ENCODE measurements at places on chromosomes 12 and 14.

DNA sequence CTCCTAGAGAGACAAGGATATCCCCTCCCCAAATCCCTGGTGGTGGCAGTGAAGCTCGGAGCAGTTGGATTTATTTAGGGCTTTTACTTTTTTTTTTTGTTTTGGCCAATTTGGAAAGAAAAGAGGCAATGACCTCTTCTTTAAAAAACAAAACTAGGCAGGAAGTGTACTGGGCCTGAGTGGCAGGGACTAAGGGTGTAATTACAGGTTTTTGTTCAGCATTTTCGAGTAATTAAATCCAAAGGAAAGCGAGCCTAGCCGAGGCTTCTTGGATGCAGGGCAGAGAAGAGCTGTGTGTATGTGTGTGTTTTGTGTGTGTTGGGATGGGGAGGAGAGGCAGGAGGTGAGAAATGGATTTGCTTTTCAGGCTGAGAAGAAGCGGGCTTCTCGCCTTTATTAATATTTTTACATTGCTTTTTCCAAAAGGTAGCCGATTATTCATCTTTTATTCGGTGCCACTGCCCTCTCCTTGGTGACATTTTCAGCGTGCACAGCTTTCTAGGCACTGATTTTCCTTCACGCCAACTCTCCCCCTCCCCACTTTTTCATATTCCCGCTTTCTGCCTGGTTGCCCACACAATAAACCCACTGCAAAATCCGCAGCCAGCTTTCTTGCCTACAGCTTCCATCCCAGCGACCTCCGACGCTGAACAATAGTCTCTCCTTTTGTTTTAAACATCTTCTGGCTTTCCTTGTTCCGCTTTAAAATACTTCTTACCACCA is 8.9 kb upstream of the IRF2BPL start:
- peak; percentile 89 for DNase-seq

DNA sequence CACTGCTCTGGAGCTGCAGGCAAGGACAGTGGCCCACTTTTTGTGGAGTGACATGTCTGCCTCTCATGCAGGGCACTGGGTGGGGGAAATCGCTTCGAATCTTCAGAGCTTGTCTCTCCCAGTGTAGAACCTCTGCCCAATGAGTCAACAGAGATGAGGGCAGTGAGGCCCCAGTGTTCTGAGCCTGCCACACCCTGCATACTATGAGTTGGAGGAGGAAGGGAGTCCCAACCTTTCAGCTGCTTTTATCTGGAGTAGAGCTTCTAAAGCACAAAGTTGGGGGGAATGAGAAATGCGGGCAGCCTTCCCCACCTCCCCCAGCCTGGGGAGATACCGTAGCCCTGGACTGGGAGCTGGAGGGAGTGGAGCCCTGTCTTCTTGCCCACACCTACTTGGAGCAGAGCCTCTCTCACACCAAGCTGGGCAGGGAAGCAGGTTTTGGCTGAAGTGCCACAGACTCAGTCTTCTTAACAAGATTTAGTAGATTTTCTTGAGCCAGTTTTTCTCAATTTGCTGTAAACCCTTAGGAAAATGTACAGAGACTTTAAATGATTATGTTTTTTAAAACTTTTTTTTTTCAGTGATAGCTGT is 159.1 kb downstream of the ADGRD1 start:
- no peak for DNase-seq

- DNase-seq = no peak
Measured at GRCh38 chr14:59252772-59253500, 64.5 kb downstream of the DAAM1 start.

DNA sequence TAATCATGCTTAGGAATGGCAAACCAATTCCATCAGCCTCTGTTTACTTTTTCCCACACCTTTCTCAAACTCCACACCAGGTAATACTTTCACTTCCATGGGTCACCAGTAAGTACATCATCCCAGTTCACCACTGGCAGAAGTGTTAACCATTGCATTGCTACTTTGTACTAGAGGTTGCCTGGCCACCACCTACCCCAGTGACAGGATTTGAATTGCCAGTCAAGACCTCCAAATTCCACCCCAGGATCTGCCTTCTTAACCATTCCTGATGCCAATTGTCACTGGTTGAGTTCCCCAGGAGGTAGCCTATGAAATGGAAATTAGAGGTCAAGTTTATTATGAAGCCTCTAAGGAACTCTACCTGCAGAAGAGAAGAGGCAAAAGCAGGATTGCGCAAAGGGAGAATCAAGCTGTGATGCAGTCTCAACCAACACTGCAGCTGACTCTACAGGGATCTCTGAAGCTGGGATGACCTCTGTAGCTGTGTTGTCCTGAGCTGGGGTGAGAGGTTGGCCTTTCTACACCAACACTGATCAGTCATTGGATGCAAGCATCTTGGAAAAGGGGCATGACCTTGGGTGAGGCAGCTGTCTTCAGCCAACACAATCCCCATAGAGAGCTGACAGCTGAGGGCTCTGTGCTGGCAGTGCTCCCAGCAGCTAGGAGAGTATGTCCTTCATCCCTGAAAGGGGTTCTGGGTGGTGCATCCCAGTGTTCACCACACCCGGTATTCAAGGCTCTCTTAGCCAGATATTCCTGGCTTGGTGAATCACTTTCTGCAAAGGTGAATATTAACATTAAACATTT is 37.0 kb upstream of the HMGA2 start:
- no peak for DNase-seq

DNA sequence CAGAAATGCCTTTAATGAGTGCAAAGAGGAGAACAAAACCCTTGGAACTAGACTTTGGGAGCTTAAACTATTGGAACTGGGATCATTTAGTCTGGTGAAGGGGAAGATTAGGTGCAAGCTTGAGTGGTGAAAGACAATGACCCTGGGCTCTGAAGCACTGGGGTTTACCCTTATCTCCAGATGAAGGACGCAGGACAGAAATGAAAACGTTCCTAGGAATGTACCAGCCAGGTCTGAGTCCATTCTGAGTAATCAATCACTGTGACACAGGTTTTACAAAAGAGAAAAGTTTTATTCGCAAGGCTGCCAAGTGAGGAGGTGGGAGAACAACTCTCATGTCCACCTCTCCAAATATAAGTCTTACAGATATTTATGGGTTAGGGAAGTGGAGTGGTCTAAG is 249.1 kb downstream of the LRIG3 start:
- no peak for DNase-seq

DNA sequence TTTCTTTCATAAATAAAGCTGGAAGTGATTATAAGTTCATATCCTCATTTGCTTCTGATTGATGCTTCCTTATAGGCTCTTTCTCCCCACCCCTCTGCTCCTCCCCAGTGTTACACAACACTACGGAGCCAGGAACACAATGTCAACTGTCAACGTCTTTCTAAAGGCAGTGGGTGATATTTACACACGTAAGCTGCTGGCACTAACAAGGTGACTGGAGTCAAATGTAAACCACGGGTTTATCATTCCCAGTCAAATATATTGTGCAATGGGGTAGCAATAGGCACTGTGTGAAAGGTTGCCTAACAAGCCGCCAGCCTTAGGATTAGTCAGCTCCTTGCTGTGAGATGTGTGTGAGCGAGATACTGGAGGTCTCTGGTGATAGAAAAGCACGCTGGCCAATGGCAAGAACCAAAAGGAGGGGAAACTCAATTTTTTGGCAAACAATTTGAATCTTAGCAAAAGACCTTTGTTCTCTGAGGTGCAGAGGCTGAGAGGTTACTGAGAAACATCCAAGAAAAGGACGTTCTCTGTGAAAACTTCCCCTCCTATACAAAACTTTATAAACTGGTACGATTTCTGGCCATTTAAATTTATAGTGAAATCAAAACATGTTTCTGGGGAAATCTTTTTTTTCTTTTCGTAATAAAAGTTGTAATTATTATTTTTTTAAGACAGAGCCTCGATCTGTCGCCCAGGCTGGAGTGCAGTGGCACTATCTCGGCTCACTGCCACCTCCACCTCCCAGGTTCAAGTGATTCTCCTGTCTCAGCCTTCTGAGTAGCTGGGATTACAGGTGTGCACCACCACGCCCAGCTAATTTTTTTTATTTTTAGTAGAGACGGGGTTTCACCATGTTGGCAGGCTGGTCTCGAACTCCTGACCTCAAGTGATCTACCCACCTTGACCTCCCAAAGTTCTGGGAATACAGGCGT is 22.3 kb upstream of the HECTD1 start:
- DNase-seq = no peak

GRCh38 chr12:48810903-48811431 is 7.3 kb upstream of the CACNB3 start:
- no peak for DNase-seq

GRCh38 chr12:68975811-68976210 is 42.8 kb upstream of the CPM start:
- no peak for DNase-seq

DNA sequence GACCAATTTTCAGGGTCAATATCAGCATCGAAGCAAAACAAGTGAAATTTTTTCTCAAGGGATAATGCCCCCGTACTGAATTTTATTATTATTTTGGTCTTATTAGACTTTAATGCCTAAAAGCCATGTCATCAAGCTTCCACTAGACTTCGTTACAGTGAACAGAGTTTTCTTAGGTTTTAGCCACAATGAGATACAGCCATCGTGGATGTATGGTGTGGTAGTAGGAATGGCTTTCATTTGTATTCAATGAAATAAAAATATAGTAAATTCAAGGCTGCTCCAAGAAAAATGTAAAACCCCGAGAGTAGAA is 11.7 kb downstream of the TAOK3 start:
- DNase-seq = no peak

GRCh38 chr12:96497855-96498254 is 8.5 kb downstream of the CFAP54 start:
- no peak for DNase-seq
